ENCODE measurements at places on chromosomes 1 and 21.

DNA sequence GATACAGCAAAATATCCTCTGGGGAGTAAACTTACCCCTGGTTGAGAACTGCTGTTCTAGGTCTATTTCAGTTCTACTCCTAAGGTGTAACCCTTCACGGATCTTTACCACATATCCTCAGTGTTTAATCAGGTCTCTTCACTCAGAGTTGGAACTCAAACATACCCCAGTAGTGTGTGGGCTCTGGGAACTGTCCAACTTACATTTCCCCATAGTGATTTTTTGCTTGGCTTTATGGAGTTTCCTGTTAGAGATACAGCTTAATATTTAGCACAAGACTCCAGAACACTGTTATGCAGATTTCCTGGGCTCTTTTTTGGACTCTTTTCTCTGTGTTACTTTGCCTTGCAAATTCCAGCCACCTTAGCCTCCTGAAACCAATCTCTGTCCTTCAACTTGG lies 26.7 kb upstream of the LIN9 start:
- no peak for DNase-seq

- no peak for DNase-seq
Observed at GRCh38 chr1:218967254-218967653, 206.4 kb upstream of the LYPLAL1 start.

- DNase-seq: no peak
Observed at GRCh38 chr21:40714536-40714935, 132.4 kb downstream of the DSCAM start.

DNA sequence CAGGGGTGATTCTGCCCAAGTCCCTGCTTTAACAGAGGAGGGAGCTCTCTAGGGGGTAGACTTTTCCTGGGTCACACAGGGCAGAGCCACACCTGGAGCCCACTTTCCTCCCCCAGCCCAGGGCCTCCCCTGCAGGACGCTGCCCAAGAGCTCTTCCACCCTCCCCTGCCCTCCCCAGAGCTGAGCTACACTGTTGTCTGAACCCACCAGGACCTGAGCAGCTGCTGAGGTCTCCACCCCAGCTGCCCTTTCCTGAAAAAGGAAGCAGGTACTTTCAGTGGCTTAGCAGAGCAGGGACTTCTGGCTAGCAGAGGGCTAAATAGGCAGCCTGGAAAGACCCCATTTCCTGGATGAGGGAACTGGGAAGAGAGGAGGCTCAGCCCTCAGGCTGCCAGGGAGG lies 169.3 kb upstream of the ETV3 start:
- DNase-seq: no peak

DNA sequence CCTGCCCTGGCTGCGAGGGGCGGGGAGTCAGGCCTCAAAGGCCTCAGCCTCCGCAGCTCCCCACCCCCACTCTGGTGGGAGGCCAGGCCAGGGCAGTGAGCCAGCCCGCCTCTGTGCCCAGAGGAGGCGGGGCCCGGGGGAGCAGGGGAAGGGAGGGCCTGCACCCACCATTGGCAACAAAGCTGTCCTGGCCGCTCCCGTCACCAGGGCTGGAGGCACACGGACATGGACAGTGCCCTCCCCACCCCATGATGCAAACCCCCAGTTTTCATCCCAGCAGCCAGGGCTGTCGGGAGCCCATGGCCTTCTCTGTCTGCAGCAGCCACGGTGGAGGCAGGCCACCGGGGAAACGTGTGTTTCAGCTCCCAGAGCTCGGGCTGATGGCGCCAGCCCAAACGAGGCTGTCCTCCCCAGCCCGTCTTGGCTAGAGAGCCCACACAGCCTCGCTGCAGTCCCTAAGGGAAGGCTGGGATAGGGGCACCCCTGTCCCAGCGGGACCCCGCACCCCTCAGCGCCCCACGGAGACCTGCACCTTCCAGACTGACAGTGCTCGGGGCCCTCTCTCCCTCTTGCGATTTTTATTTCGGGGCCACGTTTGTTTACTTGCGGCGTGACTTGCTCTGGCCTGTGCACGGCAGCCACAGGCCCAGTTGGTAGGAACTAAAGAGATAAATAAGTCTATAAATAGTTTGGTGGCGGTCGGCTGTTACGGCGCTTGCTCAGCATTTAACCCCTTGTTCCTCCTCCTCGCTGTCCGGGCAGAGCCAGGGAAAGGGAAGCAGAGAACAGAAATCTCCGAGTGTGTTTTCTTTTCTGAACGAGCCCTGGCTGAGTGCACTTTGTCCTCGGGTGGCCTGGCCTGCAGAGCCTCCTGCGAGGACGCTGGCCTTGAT lies 101.8 kb downstream of the PRDM16 start:
- DNase-seq: no peak

- DNase-seq: no peak
Observed at GRCh38 chr21:45440736-45441350, 35.9 kb downstream of the COL18A1 start.

- DNase-seq: peak; percentile 41
Observed at GRCh38 chr1:227372726-227373130, 54.4 kb upstream of the CDC42BPA start.

GRCh38 chr1:60488847-60489246 lies 415.3 kb upstream of the C1orf87 start:
- DNase-seq: no peak

- DNase-seq: peak; percentile 8
Observed at GRCh38 chr21:42262831-42263231, 43.9 kb downstream of the ABCG1 start.

DNA sequence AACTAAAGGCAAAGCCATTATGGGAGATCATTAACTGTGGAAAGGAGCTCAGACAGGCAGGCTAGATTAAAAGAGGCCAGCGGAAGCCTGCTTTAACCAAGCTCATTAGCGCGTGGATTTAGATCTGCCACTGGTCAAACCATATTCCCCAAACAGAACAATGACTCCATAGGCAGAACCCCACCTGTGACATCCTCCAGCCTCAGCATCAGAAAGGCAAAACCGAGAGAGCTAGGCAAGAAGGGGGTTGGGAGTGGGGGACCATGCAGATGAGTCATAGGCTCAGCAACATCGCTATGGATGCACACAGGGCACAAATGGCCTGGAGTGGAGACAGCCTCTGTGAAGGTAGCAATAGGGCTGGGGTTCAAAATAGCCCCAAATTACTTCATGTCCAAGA lies 20.6 kb downstream of the MKNK1 start:
- DNase-seq: no peak

- no peak for DNase-seq
Observed at GRCh38 chr1:34779962-34780361, 1.1 kb upstream of the GJB3 start.

- peak; percentile 46 for DNase-seq
Observed at GRCh38 chr1:7117399-7118281, 332.4 kb downstream of the CAMTA1 start.

DNA sequence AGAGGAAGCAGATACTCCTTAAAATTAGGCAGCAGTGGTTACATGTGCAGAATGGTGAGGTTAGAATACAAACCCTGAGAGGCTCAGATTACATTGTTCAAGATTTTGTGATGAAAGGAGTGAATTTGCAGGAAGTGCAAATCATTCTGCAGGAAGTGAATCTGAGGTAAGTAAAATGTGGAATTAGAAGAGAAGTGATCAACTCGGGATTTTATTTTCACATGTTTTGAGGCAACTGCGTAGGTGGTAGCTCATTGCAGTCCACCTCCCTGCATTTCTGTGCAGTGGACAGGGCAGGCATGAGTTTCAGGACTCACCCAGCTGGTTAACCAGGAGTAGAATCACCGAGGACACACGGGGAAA lies 2.1 kb upstream of the PLA2G2C start:
- no peak for DNase-seq

- no peak for DNase-seq
Observed at GRCh38 chr21:29194342-29194741, 63.9 kb downstream of the MAP3K7CL start.

DNA sequence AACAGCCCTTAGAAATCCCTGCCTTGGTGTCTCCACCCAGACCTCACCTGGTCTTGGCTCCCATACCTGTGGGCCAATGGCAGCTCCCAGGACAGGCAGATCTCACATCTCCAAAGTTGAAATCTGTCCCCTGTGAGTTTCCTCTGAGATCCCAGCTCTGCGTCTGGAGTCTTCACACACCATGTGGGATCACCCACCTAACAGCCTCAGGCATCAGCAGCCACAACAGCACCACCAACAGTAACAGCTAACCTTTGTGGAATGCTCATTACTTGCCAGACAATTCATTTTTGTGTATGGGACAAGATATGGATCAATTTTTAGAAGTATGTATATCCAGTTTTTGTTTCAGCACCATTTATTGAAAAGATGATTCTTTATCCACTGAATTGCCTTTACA lies 523.2 kb downstream of the MATN1 start:
- DNase-seq: no peak

- DNase-seq: peak; percentile 49
Observed at GRCh38 chr1:110524311-110525248, 5.6 kb upstream of the KCNA10 start.

GRCh38 chr1:89311757-89312156 lies 39.1 kb upstream of the GBP5 start:
- no peak for DNase-seq

GRCh38 chr21:14308234-14308633 lies 74.7 kb downstream of the HSPA13 start:
- no peak for DNase-seq

- no peak for DNase-seq
Observed at GRCh38 chr1:27148591-27148990, 6.3 kb downstream of the SLC9A1 start.

- no peak for DNase-seq
Observed at GRCh38 chr1:22239378-22239777, 96.5 kb upstream of the WNT4 start.

GRCh38 chr1:109895720-109896504 lies 14.7 kb upstream of the CSF1 start:
- no peak for DNase-seq

GRCh38 chr1:3706651-3707297 lies 45.5 kb upstream of the CCDC27 start:
- DNase-seq: no peak

- no peak for DNase-seq
Observed at GRCh38 chr1:233012021-233012420, 61.6 kb downstream of the NTPCR start.

DNA sequence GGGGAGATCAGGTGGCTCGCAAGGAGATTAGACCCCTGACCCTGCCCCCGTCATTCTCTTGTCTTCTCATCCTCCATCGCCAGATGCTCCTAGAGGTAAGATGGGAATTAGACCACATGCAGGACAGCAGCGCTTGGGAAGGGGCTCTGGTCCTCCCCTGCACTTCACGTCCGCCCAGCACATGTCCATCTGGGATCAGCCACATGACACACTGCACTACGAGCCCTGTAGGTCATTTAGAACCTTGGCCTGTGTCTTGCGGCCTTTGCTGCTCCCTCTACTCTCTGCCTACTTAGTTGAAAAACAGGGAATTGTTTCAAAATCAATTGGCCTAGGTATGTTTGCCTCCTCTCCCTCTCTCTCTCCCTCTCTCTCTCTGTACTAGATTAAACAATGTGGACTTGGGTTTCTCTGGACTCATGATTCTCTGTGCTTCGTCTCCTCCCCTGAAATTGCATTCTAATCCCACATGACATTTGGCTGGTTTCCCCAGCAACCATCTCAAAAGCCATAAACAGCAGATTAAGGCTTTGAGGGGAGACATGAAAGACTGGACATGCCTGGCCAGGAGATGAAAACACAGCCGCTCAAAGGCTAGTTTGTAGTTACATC lies 3.8 kb upstream of the NCMAP start:
- no peak for DNase-seq

DNA sequence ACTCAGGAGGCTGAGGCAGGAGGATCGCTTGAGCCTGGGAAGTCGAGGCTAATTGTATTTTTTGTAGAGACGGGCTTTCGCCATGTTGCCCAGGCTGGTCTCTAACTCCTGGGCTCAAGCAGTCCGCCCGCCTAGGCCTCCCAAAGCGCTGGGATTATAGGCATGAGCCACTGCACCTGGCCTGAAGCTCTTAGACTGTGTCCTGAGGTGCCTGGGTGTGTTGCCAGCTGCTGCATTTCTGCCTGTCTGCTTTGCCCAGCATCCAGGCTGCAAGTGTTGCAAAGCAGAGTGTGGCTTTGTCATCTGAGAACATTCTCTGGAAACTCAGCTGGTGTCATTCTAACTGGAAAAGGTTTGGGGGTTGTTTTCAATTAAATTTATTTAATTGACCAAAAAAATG lies 105.0 kb downstream of the HUNK start:
- no peak for DNase-seq

DNA sequence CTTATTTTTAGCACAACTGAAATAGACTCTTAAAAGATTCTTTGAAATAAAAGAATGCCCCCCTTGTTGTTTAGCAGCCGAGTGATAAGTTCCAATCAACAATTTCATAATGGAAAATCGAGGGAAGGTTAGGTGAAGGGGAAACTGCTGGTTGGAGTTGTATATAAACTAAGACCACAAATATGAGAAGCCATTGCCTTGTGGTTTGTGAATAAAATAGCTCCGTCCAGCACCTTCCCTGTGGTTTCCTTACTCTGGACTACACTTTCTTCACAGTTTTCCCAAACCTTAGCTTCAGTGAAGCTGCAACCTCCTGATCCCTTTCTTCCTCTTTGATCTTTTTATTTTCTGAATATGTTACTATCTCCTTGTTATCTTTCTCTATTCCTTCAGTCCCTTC lies 6.7 kb upstream of the RAB3GAP2 start:
- DNase-seq: no peak

DNA sequence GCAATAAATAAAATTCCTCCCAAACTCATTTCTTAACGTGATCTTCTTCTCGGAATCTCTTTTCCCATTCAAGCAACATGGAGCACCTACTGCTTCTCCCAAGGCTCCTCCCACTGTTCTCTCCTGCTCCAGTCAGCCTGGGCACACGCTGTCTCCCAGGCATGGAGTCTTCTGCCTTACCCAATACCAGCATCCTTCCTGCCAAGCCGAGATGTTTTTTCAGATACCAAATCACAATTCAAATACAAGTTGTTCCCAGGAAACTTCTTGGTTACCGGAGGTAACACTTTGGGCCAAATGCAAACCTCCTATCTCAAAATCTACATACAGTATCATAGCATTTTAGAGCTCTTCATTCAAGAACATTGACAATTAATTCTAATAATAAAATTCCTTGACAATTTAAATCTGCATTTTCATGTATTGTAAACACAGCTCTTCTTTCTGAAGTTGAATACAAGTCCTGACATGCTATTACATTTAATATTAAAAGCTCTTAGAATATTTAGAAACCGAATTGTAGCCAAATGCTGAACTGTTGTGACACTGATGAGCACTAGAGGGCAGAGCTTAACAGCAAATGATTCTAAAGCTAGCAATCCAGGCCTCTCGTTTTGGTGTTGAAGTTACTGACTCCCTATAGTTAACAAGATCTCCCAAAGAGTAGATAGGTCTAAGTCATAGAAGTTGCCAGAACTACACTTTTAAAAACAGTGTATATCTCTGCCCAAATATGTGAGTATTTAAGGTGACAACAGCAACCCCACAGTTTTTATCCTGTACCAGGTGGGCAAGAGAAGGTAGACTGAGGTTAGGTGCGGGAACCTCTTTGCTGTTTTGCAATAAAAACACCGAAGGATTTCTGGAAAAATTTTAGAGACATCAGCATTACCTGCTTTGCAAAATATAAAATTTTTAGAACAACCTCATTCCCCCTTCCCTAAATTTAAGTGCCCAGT lies 52.3 kb downstream of the BCAR3 start:
- peak; percentile 70 for DNase-seq

GRCh38 chr21:39336457-39337008 lies 12.4 kb downstream of the HMGN1 start:
- DNase-seq: no peak

- DNase-seq: no peak
Observed at GRCh38 chr1:100443811-100444571, 91.7 kb downstream of the CDC14A start.

- peak; percentile 45 for DNase-seq
Observed at GRCh38 chr1:212630158-212630900, 21.8 kb downstream of the ATF3 start.
